ENCODE measurements at places on chromosomes 3 and 15.

DNA sequence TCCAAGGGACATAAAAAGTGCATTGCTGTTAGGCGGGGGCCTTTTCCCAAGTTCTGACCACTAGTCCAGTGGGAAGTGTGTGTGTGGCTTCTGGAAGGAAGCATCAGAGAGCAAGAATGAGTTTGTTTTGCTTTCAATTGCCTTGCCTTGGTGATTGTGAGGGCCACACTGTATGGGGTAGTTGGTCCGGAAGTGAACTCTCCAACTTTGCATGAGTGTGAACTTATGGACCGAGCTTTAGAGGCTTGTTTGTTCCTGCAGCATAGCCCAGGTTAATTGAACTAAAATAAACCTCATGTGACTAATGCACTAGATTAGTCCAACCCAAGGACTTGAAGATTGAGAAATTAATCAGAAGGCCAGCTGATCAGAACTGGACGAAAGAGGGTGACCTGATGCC, 171.7 kb downstream of the NR2F2 start:
- no peak for DNase-seq

- DNase-seq: no peak
These were observed 81.2 kb upstream of the RAP2B start for GRCh38 chr3:153080778-153081240.

- DNase-seq: no peak
These were observed 105.6 kb upstream of the TGFBR2 start for GRCh38 chr3:30500666-30501399.

DNA sequence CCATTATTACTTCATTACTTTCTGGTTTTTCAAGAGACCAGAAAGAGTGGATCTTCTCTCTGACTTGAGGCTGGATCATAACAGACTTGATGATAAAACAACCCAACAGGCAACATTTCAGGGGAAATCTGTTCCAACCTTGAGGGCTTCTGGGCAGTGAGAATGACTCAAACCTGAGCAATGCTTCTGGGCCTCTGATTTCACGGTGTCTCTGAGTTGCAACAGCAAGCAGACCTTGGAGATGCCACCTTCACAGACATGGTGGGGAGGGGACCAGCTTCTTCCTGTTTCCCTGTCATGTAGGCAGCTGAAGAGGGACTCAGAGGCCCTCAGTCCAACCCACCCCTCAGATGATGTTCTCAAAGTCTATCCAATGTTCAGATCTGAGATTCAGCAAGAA, 104.0 kb downstream of the ABHD5 start:
- no peak for DNase-seq

DNA sequence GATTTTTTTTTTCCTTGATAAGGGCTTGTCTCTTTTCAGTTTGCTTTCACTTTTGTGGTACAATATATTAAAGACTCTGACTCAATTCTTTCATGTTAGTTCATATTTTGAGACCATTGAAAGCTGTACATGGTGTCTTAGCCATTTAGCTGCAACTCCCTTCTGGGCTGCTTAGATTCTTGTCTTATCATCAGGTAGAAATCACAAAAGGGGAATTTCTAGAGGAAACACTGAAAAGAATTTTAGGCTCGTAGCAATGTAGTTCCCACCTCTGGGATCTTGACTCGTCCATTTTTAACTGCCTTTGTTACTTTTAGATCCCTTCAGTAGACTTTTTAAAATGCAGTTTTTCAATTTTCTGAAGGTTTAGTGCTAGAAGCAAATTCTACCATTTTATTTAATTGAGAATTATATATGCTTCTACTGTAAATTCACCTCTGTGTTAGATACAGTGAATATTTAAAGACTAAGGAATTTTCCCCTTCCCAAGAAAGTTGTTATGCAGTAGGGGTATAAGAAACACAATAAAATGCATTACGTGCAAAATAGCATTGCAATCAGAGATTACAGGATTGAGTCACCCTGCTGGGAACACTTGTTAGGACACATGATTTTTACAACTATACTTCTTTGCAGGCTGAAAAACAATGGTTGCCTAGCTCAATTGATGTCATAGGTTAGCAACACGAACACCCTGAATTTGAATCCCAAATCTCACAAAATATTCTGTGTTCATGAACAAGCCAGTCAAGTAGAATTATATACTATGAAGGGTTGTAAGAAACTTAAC, 772.7 kb downstream of the PDCD6IP start:
- DNase-seq: no peak

- DNase-seq: no peak
These were observed 15.2 kb upstream of the CAMP start for GRCh38 chr3:48208076-48208475.

DNA sequence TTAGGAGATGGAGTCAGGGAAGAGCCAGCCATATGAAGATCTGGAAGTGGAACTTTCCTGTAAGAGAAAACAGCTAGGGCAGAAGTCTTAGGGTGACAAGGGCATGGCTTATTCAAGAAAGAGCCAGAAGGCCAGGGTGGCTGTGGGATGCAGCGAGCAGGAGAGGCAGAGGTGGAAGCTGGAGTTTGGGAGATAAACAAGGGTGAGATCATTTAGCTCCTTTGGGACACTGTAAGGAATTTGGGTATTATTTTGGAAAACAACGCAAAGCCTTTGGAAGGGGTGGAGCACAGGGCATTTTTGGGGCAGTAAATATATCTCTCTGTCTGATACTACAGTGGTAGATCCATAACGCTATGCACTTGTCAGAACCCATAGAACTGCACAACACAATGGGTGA, 5.0 kb upstream of the IL16 start:
- DNase-seq: no peak

- no peak for DNase-seq
These were observed 289.4 kb downstream of the LSAMP start for GRCh38 chr3:116155841-116156240.

DNA sequence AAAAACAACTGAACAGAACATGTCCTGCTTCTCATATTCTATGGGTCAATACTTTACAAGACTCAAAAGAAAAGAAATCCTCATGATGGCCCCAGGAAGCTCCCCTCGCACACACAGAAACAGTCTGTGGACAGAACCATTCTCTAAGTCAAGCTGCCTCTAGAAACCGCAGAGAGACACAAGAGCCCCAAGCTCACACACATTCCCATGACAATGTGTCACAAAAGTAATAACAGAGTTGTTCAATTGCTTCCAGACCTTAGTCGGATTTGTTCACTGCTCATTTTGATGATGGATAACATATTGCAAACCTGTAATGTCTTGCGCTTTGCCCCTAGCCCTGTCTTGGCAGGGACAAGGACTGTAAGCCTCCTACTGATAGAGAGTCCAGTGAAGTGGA, 60.9 kb downstream of the UMPS start:
- no peak for DNase-seq

Data from activated T-cell treated with anti-CD3 and anti-CD28 coated beads, Interleukin-2, amount 50 U/mL, for 4 hours (primary cell).